ENCODE measurements at places on chromosomes 6 and 20. TPM values are rescaled to one million over a fixed set of nuclear protein-coding genes. Genes with fewer than 3 reads are reported as not detected.

SNAI1 gene
- 1.2 TPM for total RNA-seq

BTN1A1 gene
- not detected for total RNA-seq

HLA-DMA gene
- total RNA-seq: 11.3 TPM

ATRN gene
- total RNA-seq: 82.1 TPM

DNA sequence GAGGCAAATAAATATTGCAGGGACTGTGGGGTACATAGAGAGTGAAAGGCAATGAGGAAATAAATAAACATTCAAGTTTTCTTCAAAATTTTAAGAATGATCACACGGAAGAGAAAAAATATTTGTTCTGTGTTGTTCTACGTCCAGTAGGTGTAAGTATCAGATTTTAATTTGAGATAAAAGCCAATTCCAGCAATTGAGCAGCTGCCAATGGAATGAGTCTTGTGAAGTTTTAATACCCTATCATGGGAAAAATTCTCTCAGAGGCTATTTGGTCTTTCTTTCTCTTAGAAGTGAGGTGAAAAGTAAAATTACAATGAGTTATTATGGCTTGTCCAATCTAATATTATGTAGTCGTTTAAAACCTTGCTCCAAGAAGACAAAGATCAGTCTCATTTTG, 195.7 kb upstream of the CITED2 start:
- DNase-seq: no peak

DNA sequence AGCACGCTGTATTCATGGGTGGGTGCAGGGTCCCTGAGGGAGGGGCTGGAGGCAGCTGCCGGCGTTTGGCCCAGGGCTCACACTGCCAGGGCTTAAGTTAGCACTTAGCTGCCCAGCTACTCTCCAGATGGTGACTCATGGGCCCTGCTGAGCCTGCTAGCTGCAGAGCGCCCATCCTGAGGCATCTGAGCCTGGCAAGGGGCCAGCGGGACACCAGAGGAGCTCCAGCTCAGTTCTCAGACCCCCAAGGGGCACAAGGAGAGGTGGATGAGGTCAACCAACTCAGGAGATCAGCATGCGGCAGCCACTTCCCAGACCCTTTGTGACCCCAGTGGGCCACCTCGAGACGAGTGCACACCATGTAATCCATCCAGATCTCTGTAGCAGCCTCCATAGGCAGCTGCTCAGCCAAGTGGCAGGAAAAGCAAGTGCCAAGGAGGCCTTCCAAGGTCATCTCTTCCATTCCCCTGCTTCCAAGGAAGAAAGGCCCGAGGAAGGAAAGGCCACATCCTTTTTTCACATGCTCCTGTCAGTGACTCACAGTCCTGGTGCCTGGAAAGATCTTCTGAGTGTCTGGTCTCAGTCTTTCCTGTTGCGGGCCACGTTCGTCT, 35.3 kb downstream of the FOXP4 start:
- no peak for DNase-seq

DNA sequence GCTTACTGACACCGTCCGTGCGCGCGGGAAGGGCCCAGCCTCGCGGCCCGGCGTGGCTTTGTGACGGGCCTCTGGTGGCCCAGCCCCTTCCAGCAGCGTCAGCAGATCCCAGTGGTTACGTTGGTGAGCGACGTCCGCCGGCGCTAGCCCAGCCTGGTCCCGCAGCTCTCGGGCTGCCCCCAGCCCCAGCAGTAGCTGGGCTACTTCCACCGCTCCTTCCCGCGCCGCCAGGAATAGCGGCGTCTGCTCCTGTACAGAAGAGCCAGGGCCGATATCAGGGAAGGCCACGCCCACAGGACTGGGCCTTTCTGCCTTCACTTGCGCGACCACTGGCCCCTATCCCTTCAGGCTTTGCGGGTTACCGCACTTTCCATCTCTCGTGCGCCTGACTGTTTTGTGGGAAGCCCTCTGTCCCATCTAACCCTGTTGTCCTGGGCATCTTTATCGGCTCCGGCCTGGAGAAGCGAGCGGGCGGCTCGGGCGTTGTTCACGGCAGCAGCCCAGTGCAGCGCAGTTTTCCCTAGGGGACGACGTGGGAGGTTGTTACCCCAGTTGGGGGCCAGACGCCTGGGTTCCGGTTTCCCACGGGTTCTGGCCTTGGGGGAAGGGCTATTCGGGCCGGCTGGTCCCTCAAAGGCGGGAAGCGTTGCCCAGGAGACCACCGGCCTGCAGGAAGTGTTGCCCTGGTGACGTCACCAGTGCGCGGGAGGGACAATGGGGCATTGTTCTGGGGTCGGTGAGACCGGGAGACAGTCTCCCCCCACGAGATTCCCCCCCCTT, 3.6 kb upstream of the GPSM3 start:
- peak; percentile 91 for DNase-seq

DNA sequence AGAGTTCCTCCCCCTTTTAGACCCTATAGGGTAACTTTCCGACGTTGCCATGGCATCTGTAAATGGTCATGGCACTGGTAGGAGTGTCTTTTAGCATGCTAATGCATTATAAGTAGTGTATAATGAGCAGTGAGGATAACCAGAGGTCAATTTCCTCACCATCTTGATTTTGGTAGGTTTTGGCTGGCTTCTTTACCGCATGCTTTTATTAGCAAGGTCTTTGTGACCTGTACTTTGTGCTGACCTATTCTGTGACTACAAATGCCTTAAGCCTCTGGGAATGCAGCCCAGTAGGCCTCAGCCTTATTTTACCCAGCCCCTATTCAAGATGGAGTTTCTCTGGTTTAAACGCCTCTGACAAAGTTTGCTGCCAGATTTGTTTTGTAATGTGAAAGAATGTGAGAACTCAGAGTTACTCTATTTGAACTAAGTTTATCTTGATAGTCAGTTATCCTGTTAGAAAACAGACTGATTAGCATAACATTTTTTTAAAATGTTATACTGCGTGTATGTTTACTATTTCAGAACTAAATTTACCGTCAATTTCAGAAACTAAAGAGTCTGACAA, 111.3 kb upstream of the PRSS16 start:
- DNase-seq: no peak

DNA sequence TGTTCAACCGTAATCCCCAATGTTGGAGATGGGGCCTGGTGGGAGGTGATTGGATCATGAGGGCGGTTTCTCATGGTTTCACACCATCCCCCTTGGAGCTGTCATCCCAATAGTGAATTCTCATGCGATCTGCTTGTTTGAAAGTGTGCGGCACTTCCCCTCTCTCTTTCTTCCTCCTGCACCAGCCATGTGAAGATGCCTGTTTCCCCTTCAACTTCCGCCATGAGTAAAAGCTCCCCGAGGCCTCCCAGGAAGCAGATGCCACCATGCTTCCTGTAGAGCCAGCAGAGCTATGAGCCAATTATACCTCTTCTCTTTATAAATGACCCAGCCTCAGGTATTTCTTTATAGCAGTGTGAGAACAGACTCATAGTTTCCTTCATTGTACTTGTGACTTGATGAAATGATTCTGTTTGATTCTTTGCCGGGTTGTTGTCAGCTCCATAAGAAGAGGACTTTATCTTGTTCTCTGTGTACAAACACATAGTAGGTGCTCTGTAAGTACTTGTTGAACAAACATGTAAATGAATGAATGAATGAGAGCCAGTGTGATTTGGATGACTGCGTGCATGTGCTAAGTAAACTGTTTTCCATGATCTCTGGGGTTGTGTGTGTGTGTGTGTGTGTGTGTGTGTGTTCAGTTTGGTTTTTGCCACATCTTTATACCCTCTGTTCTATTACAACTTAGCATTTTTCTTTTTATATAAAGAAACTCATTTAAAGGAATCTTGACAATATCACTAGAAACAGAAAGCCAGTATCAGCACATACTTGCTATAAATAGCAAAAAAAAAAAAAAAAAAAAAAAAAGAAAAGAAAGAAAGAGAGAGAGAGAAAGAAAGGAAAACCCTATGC, 22.5 kb upstream of the PTGIS start:
- no peak for DNase-seq

DNA sequence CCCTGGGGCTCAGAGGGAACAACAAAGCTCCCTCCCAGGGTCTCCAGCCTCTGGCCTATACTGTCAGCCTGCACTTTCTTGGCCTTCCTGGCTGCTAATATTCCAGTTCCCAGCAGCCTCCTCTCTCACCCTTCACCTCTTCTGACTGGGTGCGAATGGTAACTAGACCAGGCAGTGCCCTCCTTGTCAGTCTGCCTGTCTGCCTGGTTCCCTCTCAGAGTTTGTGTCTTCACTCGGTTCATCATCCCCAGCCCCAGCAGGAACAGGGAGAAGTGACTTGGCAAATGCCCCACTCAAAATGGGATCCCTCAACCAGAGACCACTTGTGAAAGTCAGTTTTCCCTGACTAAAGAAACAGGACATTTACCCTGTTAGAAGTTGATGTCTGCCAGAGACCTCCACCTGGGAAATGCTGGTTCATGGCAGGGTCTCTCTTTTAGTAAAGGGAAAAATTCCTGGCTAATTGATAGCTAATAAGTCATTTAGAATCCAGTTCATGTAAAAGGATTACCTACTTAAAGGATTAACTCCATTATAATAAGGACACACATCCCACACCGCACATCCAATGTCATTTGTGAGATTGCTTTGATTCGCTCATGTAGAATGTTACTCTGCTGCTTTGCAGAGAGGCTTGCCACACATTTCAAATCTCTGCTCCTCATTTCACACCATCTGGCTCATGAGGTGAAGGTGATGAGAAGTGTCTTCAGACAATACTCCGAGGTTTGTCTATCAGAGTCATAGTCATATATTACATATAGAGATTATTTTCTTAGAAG, 18.6 kb upstream of the MICB start:
- DNase-seq: no peak

DNA sequence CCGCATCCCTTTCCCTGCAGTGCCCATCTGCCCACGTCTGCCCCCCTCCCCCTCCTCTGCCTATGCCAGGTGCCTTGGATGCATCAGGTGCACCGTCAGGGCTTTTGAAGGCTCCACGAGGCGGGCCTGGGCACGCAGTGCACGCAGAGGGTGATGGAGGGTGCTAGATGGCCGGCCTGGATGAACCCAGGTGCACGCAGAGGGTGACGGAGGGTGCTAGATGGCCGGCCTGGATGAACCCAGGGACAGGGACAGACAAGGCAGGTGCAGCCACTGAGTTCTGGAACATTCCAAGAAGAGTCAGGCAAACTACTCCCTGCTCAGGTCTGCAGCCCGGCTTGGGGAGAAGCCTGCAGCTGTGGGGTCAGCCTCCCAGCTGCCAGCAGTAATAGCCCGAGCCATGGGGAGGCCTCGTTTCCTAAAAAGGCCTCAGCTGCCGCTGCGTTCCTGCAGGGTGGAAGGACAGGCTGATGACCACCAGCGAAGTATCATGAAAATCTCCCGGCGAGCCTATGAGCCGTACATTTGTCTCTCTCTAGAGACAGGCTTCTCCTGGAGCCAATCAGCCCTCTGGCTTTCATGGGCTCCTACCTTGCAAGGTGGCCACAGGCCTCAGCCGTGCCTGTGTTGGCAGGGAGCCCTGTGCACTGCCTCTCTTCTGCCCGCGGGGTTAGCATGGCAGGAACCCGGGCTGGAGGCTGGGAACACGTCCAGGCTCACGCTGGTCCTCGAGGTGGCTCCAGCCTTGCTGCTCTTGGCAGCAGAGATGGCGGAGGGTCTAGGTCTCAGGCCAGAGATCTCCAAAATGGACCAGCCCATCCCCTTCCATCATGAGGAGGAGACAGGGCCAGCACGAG, 29.6 kb downstream of the NTSR1 start:
- DNase-seq: no peak

DNA sequence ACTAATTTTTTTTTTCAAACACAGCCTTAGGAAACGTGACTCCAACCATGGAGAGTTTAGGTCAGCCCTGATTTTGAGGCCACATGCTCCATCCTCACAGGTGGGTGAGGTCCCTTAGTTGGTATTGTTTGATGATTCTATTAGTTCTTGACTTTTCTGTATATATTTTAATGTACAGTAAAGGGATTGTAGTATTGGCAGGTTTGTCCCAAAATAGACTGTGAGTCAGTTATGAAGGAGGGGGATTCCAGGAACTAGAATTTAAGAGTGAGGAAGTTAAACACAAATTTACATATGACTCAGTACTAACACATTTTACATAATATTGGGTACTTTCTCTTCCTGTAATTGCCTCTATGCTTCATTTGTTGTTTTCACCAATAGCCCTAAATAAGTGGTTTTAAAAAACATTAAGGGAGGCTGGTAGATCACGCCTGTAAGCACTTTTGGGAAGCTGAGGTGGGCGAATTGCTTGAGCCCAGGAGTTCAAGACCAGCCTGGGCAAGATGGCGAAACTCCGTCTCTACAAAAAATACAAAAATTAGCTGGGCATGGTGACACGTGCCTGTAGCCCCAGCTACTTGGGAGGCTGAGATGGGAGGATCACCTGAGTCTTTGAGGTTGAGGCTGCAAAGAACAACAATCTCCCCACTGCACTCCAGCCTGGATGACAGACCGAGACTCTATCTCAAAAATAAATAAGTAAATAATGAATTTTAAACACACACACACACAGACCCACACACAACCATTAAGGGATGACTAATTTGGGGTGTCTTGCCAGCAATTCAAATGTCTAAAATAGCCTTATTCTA, 81.8 kb downstream of the SGK1 start:
- no peak for DNase-seq

- no peak for DNase-seq
These were observed 466.3 kb upstream of the PLCB4 start for GRCh38 chr20:8602389-8603116.

GRCh38 chr6:53412751-53413150, 64.0 kb upstream of the ELOVL5 start:
- DNase-seq: no peak

DNA sequence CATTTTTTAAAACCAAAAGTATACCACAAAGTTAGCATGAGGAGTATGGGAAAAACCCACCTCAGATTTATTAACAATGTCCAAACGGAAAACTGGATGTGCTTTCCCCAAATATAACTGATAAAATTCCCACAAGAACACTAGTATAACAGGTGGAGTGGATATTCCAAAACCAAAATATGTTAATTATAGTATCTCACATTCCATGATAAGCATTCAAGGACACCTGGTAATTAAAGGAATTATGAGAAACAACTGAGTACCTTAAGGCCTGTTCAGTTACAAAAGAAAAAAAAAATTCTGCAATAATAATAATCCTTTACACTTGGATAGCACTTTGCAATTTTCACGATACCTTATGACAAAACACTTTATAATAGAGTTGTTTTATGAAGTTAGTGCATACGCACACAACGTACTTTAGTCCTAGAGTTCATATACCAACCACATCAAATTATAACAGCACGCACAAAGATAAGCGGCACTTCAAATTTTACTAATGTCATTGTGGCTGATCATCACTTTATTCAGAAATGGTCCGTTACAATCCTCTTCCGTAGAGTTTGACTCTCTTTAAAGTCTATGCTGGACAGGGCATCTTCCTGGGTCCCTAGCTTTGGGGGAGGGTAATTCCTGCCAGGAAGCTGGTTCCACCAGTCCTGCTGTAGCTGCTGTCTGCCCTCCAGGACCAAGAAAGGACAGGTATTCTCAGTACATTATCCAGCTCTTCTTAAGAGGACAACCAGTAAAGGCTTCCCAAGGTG, 1.7 kb downstream of the CDK19 start:
- DNase-seq: no peak

- DNase-seq: no peak
These were observed 23.2 kb downstream of the AFDN start for GRCh38 chr6:167849846-167850459.

GRCh38 chr20:6142348-6142993, 19.6 kb upstream of the FERMT1 start:
- no peak for DNase-seq

GRCh38 chr6:7727946-7728854, 2.3 kb downstream of the BMP6 start:
- DNase-seq: peak; percentile 34
